ENCODE measurements at places on chromosomes 7 and 10.

DNA sequence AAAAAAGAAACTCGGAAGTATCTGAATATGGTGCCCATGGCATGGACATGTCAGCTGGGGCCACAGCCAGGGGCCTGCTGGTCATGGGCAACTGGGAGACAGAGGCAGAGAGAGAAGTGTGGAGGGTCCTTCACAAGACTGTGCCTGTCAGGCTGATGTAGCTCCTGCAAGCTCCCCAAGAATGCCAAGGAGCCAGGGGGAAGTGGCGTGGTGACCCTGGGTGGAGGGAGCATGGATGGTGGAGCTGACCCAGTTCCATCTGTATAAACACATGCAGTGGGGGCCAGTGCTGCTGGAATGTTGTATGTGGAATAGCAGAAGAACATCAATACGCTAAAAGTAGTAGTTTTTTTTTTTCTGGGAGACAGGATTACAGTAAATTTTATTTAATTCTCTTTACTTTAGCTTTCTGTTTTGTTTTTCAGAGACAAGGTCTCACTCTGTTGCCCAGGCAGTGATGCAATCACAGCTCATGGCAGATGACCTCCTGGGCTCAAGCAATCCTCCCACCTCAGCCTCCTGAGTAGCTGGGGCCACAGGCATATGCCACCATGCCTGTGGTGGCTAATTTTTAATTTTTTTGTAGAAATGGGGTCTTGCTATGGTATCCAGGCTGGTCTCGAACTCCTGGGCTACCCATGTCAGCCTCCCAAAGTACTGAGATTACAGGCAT lies 10.5 kb upstream of the ZMIZ2 start:
- ATAC-seq = no peak

DNA sequence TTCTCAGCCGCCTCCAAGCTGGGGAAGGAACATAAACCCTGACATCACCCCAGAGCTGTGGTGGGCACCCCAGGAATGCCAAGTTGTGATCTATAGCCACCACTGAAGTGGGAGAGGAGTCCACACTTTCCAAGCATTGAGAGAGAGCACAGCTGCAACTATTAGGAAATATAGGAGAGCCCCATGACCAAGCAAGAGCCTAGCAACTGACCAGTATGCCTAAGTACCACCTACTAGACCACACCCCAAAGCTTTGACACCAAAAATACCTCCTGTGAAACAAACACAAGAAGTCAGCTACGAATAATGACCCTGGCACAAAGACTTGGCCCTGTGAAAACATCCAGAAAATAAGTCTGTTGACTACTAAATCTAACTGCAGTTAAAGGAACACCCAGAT lies 804.1 kb upstream of the IGFBP3 start:
- ATAC-seq = no peak

- no peak for ATAC-seq
Measured at GRCh38 chr10:113171662-113172061, 221.6 kb downstream of the TCF7L2 start.

DNA sequence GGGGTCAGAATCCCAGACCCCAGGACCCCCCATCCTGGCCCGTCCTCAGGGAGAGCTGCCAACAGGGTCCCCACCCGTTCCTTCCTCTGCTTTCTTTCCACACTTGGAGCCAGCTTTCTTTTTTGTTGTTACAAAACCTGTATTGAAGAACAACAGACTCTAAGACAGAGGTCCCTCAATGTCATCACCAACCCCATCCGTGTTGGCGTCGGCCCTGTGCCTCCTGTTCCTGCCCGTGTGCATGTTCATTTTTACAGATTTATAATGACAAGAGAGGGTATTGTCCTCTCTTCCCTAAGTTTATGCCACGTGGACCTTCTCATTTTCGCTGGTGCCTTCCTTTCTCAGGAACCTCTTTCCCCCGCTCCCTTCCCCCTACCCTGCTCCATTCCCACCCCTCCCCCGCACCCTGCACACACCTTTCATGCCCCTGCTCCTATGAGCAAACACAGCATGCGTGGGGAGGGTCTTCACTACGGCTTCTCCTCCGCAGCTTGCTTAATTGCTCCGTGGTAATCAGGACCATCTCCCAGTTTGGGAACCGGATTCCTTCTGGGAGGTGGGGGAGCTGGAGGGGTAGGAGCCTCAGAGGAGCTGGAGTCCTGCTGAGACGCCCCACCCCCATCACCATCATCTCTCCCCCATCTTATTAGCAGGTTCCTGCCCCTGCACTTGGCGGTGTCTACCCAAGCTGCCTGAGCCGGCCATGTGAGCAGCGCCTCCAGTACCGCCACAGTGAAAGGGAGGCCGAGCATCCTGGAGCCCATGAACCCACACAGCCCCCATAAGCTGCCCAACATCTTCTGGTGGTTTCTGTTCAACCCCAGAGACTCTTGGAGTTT lies 88.0 kb upstream of the INSIG1 start:
- no peak for ATAC-seq

DNA sequence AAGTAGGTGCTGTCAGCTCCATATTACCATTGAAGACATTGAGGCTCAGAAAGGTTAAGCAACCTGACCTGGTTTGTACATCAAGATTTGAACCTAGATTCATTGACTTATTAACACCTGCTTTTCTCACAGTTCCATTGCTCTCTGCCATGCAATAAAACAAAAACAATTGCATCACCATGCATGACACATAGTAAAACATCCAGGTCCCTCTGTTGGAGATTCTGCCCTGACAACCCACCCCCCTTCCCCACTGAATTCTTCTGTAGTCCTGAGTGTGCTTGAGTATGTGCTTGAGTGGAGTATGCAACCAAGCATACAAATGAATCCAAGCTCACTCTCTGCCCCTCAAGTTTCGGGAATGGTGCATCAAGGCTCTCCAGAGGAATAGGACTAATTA lies 6.0 kb upstream of the LMBR1 start:
- no peak for ATAC-seq

GRCh38 chr10:6254201-6254600 lies 51.5 kb downstream of the PFKFB3 start:
- no peak for ATAC-seq

DNA sequence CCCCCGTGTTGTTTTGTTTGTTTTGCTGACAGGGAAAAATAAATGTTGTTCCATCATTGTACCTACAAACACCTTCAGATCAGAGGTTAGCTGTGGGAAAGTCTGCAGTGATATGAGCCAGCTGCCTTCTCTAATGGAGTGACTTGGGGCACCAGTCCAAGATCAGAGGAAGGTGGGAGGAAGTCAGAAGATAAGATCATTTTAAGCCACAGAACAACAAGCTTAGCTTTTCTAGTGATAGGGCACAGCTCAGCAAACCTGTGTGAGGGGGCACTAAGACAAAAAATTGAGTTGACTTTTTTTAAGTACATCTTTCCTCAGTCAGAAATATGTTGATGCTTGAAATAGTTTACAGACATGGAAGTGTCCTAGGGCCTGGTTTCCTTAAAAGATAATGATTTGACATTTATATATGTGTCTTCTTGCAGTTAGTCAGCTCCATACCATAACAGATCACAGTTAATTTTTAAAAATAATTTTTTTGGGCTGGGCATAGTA lies 240.3 kb upstream of the KAT6B start:
- ATAC-seq = peak; percentile 17

- ATAC-seq = no peak
Measured at GRCh38 chr7:35987016-35987415, 166.0 kb upstream of the EEPD1 start.

- no peak for ATAC-seq
Measured at GRCh38 chr7:116449441-116449840, 50.1 kb upstream of the CAV2 start.

- ATAC-seq = no peak
Measured at GRCh38 chr10:60271319-60272040, 118.2 kb downstream of the ANK3 start.

GRCh38 chr10:131676800-131677421 lies 223.9 kb upstream of the PPP2R2D start:
- ATAC-seq = no peak

DNA sequence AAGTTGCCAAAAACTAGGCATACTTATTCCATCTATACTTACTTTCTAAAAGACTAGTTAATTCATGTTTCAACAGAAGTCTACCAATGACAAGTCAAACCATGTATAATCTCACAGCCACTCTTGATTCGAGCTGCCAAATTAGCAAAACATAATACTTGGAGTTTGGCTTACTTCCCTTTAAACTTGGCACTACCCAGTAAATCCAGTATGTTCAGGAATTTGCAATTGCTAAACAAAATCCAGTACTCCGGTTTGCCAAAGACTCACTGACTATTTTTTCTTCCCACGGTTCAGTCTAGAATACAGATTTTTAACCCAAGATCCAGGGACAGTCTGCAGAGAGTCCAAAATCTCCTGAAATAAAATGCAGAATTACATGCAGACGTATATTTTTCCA lies 4.6 kb downstream of the OAT start:
- no peak for ATAC-seq

- no peak for ATAC-seq
Measured at GRCh38 chr7:30157204-30157603, 22.4 kb downstream of the MTURN start.

DNA sequence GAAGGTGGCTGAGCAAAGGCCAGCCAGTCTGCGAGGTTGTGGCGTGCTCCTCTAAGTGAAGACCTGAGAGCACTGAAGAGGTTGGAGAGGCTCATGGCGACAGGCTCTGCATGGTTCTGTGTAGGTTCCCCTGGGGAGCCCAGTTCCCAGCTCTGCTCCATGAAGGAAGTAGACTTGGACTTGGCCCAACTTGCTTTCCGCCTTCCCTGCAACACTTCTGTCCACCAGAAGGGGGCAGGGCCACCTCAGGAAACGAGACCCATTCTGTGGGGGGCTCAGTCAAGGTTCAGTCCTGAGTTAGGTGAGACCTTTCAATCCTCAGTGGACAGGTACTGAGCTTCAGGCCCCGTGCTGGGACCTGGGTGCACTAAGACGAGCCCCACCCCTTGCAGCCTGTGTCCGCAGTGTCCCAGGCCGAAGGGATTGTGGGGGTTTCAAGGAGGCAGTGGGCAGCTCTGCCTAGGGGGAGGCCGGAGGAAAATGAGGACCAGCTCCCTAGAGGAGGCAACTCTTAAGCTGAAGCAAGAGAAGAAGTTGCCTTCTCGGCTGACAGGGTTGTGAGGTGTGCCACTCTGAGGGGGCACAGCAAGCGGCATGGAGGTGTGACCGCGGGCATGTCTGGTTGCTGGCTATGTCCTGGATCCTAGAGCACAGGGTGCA lies 15.0 kb upstream of the PCBD1 start:
- ATAC-seq = peak; percentile 25

GRCh38 chr10:69246036-69246435 lies 25.9 kb downstream of the HKDC1 start:
- no peak for ATAC-seq

DNA sequence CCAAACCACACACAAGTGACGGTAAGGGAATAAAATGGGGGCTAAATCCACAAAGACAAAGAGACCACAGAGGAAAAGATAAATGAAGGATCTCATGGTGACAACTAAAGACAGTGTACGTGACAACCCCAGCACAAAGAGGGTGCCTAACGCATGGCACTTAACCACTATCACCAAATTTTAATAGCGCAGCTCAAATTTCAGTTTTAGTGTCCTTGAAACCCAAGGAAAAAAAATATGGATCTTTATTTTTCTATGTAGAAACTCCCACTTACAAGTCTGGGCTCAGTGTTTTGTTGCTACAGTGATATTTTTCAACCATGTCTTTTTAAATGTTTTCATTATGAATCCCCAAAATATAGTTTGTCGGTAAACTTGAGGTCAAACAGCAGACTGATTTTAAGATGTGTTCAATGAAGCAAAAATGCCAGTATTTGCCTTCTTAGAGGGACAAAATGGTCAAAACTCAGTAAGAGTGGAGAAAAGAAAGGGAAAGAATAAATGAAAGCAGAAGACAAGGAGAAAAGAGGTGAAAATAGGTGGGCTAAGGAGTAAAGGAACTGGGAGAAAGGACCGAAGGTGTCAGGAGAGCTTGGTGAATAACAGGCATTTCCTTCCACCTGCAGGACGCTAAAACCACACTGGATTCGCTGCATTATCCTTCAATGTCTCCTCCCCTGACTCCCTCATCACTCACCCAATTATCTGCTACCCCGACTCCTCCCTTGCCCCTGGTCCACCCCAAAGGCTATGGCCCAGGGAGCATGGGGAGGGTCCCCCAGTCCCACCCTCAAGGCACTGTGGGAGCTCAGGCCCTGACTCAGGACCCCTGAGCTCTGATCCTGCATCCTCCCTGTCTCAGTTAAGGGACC lies 3.5 kb downstream of the ASB13 start:
- ATAC-seq = no peak

DNA sequence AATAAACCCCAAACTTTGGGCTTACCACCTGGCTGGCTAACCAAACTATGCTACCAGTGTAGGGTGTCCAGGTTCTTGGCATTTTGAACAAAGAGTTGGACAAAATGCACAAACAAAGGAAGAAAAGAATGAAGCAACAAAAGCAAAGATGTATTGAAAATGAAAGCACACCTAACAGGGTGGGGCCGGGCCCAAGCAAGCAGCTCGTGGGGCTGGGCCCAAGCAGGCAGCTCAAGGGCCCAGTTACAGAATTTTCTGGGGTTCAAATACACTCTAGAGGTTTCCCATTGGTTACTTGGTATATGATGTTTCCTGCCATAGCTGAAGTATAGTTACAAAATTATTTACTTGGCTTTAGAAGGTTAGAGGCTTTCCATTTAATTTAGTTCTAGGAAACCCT lies 15.7 kb downstream of the ACADSB start:
- ATAC-seq = no peak

GRCh38 chr7:299628-300027 lies 9.7 kb downstream of the FOXL3 start:
- no peak for ATAC-seq

GRCh38 chr10:6138456-6138855 lies 49.6 kb downstream of the RBM17 start:
- no peak for ATAC-seq

GRCh38 chr10:77832238-77832637 lies 94.3 kb downstream of the DLG5 start:
- ATAC-seq = no peak
